Right renal pelvis (tissue), 4 donors: ENCODE measurements at places on chromosomes 13 and 19. TPM values are rescaled to one million over a fixed set of nuclear protein-coding genes. Genes with fewer than 3 reads are reported as not detected.

EFNA2 gene
- polyA plus RNA-seq = 1.7 TPM

ZNF529 gene
- polyA plus RNA-seq = 26.7 TPM

ICAM3 gene
- 11.3 TPM for polyA plus RNA-seq

PNMA8A gene
- 72.5 TPM for polyA plus RNA-seq

SYNGR4 gene
- polyA plus RNA-seq = 0.69 TPM

SHC2 gene
- polyA plus RNA-seq = 25.1 TPM

NKG7 gene
- 1.0 TPM for polyA plus RNA-seq

DBP gene
- polyA plus RNA-seq = 14.7 TPM

ADAMTS10 gene
- 38.1 TPM for polyA plus RNA-seq

DNA sequence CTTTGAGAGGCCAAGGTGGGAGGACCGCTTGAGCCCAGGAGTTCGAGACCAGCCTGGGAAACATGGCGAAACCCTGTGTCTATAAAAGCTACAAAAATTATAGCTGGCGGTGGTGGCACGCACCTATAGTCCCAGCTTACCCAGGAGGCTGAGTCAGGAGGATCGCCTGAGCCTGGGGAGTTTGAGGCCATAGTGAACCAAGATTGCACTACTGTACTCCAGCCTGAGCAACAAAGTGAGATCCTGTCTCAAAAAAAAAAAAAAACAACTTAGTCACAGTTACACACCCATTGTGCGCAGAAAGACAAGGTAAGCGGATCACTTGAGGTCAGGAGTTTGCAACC is 728 bp upstream of the DENND1C start:
- DNase-seq = no peak

DNA sequence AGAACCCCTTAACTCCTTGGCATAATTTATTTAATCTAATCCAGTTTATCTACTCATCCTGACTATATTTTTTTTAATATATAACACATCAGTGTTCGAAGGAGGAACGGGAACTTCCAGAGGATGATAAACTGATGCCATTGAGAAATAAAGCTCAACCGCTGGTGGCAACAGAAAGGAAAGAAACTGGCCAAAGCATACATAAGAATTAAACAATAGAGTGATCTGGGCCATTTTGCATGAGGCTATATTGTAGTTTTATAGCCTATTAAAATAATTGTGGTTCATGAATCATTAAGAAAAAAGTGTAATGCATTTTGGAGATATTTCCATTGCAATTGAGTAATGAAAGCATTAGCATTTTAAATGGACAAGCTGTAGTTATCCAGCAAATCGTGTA is 94.2 kb downstream of the FRY start:
- DNase-seq = no peak

DNA sequence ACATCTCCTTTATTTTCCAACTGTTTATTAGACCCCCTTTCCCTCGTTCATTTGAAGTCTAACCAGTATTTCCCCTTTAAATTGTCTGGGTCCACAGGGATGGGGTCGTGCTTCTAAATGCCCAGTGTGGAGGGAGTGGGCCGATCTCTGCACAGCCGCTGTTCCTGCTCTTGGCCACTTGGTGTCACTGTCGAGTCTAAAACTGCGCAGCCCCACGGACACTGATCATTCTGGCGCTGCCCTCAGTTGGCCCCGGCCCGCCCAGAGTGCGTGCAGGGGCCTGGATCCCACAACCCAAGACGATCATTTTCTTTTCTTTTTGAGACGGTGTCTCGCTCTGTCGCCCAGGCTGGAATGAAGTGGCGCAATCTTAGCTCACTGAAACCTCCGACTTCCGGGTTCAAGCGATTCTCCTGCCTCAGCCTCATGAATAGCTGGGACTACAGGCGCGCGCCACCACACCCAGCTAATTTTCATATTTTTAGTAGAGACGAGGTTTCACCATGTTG is 12.0 kb downstream of the WDR88 start:
- DNase-seq = peak; percentile 52

- no peak for DNase-seq
Measured at GRCh38 chr13:94596575-94596971, 621 bp upstream of the TGDS start.

DNA sequence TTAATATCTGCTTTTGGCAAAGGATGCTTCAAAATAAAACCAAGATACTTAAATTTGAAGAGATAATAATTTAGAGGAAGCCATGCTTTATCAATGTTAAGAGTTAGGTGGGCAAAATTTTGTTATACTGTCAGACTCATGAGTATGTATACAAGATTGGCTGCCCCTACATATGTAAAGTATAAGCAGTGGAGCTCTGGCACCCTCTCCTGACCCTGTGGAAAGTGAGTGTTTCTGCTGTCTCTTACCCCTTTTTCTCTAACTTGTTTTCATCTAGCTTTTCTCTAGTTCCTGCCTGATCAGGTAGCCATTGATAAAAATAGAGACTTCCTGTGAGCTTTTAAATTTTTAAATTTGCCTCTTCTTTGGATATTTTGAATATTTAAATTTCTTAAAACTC is 710.9 kb upstream of the SPRY2 start:
- DNase-seq = no peak

DNA sequence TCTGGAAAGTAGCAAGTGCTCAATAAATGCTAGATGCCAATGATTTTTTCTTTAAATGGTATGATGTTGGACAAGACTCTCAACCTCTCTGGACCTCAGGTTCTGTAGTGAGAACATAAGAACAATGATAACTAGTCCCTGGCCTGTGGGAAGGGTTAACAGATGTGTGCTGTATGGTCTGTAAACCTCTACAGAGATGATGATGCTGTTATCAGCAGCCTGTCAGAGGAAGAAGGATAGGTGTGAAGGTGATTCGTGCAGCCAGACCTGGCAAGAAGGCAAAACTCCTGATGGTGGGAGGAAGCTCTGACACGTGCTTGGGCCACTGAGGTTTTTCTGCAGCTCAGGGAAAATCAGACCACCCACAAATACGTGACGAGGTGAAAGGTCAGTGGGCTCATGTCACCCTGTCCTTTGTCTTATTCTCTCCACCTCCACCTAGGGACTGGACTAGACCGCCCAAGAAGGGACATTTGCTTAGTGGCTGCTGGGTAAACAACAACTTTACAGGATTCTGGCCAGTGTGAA is 36.7 kb upstream of the UBL3 start:
- DNase-seq = no peak

DNA sequence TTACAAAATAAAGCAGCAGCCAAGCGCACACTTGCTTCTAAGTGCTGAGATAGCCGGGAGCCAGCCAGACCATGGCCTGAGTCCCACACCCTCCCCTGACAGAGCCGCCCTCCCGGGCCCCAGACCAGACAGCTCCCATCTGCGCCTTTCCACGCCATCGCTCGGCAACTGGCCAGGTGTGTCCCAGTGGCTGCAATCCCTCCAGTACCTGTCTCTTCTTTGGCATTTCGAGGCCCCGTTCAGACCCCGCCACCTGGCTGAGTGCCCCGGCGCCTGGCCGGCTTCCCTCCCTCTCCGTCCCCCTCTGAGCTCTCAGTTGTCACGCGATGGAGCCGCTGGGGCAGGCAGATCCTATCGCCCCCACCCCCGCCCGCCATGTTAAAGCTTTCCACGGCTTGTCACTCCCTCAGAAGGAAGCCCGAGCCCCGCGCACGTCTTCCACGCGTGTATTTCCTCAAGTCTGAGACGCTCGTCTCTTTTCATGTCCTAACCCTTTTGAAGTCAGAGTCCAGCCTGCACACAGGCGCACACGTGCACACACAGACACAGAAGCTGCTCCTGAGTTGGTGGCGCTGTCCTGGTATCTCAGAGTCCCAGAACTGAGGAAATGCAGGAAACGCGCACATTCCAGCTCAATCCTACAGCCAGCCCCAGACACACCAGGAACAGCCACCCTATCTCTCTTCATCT is 7.9 kb downstream of the MLLT1 start:
- DNase-seq = peak; percentile 34

DNA sequence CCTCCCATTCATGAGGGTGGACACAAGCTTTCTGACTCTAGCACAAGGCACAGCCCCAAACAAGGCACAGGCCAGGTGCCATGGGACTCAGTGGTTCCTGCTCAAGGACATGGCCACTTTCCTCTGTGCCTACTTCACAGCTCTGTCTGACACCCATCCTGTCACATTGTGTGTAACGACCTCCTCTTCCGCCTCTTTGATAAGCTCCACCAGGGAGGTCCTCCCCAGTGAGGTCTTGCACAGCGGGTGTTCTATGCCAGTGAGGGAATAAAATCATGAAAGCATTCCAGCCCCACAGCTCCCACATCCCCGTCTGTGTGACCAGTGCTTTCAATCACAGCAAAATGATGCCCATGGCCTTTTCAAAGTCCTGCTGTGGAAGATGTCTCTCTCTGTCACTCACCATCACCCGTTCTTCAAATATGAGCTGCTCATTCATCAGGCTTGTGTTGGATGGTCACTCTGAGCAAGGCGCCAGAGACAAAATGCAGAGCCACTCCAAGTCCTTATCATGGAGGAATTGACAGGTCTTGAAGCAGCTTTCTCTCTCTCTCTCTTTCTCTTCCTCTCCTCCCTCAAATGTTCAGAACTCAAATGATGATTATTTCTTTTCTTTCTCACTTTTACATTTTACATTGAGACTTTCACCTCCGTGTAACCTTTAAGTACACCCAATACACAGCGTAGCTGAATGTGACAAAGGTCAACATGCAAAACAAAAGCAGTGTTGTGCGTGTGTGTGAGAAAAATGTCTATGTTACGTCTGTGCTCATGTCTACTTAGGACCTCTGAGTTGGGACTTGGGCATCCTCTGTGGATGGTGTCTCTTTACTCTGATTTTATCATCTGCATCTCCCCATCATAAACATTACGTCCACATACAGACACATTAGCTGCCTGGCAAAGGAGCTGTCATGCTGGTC is 8.0 kb upstream of the SPATA13 start:
- DNase-seq = no peak

GRCh38 chr13:36030670-36031331 is 100.4 kb downstream of the DCLK1 start:
- DNase-seq = no peak

DNA sequence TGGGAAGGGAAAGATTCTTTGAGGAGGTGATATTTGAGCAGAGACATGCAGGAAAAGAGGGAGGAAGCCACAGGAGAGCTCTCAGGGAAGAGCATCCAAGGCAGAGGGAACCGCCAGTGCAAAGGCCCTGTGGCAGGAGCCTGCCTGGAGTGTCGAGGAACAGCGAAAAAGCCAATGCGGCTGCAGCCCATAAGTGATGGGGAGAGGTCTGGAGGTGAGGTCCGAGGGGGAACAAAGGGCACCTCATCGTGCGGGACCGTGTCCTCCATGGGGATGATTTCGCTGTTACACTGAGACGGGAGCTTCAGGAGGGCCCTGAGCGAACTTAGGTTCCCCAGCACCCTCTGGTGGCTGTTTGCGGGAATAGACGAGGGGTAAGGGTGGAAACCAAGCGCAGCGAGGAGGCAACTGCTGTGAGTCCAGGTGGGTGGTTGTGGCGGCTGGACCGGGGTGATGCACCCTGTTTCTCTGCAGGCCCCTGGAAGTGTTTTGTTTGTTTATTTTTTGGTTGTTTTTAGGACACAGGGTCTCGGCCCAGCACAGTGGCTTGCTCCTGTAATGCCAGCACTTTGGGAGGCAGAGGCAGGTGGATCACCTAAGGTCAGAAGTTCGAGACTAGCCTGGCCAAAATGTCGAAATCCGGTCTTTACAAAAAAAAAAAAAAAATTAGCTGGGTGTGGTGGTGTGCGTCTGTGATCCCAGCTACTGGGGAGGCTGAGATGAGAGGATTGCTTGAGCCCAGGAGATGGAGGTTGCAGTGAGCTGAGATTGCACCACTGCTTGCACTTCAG is 5.9 kb upstream of the EHD2 start:
- no peak for DNase-seq

DNA sequence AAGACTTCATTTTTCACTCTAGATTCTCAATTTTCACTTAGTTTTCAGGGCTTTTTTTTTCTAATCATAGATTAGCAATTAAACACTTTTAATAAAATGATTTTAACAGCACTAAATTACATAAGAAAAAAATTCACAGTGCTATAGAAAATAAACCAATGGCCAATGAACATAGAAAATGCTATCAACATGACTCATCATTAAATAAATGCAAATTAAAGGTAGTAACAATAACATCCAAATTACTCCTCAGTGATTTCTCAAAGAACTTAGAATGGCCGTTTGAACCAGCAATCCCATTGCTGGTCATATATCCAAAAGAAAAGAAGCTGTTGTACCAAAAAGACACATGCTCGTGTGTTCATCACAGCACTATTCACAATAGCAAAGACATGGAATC is 1058.9 kb downstream of the UQCRFS1 start:
- no peak for DNase-seq

DNA sequence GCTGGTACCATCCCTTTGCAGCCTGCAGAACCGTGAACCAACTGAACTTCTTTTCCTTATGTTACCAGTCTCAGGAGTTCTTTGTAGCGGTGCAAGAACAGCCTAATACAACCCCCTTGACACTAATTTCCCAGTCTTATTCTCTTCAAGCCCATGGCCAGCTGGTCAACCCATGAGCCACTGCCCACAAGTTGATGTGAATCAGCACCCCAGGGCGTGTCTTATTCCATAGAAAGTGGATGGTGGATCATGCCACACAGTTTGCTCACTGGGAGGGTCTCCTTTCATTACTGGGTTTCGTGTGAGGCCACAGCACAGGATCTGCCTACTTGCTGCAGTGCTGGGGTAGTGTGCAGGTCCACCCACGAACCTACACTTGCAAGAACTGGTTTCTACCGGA is 27.0 kb downstream of the TEX29 start:
- no peak for DNase-seq

GRCh38 chr19:8097681-8098567 is 45.4 kb downstream of the CCL25 start:
- DNase-seq = no peak

GRCh38 chr13:57552437-57552836 is 79.1 kb upstream of the PCDH17 start:
- DNase-seq = no peak

DNA sequence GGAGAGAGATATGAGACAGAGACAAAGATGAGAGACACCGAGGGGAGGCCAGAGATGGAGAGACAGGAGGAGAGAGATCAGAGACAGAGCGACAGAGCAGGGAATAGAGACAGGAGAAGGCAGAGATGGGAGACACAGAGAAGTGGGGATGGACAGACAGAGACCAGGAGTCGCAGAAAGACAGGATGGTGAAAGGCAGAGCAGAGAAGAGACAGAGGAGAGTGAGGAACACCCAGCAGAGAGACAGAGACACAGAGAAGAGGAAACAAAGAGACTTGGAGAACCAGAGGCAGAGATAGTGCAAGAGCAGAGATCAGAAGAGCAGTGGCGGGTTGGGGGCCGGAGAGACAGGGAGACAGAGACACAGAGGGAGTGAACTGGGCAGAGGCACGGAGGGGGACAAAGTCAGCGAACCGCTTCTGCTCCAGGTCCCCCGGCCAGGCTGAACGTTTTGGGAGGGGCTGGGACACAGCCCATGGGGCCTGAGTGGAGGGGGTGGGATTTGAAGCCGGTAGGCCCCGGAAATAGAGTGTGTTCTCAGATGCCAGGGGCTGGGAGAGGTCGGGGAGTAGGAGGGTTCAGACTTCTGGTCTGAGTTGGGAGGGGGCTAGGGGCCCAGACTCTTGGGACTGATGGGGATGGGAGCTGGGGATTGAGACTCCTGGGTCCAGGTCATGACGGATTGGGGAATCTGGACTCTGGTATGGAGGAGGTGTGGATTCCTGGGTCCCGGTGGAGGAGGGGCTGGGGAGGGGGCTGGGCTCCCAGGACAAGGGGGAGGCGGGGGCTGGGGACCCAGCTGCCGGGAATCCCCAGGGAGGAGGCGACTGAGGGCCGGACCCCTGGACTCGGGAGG is 654 bp downstream of the ZNF579 start:
- DNase-seq = no peak
